Left lung (tissue), 14 donors: ENCODE measurements at places on chromosomes 1 and 21.

DNA sequence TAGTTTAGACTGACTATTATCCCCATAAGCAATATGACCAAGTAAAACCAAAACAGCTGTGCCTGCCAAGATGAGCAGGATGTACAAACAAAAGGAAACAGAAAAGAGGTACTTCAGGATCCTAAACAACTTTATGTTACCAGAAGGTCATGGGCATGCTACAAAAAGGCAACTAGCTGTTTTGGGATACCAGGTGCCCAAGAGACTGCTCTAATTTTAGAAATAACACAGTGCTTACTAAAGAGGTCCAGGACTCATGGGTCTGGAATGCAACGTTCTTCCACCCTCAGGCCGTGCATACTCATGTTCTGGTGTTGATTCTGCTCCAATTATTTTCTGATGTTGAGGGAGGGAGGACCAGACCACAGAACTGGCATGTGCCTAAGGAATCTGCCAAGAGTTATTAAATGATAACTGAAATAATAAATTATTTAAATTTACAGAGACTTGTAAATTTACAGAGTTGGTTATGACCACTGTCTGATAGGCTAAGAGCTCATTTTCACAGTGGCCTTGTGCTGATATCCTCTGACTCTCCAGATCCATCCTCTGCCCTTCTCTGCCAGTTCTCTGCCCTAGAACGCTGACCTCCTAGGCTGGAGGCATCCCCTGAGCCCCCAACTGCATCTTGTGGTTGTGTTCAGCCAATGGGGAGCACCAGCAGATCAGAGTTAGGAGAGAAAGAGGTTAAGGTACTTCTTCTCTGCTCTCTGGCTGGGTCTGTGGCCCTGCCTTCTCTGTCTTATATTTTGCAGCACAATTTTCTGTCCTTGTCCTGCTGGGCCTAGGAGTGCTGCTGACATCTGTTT is 37.7 kb upstream of the BCL10 start:
- H3K27ac ChIP-seq, result peak overlapping the region; percentile 22
- no peaks in the 10 kb centered on the region for H3K36me3 ChIP-seq
- DNase-seq, result no peak
- peaks cover 6% of the 10 kb centered on the region for H3K4me1 ChIP-seq

- H3K36me3 ChIP-seq, result no peaks in the 10 kb centered on the region
- no peaks in the 10 kb centered on the region for H3K27me3 ChIP-seq
- no peak for DNase-seq
- peaks cover 15% of the 10 kb centered on the region for H3K4me1 ChIP-seq
- H3K27ac ChIP-seq, result no peak overlapping the region
Measured at GRCh38 chr1:164619006-164619784, 60.2 kb downstream of the PBX1 start.

DNA sequence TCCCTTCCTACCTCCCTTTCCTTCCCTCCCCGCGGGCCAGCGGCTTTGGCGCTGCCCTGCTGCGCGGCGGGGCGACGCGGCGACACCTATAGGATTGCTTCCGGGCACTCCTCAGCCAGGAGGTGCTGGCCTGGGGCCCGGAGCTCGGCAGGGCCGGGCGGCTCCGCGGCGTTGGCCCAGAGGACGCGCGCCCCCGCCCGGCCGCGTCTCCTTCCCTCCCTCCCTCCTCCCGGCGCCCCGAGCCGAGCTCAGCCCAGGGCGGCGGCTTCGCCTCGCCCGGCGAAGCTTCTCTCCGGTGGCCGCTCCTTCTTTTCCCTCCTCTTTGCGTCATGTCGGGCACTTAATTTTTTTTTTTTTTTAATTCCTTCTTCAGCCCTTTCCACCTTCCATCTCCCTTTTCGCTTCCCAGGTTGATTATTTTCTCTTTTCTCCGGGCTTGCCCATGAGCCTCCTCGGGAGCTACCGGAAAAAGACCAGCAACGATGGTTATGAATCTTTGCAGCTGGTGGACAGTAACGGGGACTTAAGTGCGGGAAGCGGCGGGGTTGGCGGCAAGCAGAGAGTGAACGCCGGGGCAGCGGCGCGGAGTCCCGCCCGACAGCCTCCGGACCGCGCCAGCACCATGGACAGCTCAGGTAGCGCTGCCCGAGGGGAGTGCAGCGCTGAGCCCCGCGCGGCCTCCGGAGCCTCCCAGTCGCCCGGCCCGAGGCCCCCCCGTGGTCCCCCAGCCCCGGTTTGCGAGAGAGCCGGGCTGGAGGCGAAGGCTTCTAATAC is at the start of gene DNAJC6:
Gene DNAJC6, plus strand, starts transcription at position 240 of the 774 bp plus-strand sequence. Its CDS starts 203 bp downstream, at position 443.
- H3K36me3 ChIP-seq, result no peaks in the 10 kb centered on the region
- no peak within 1 kb of the TSS for H3K27ac ChIP-seq
- peaks cover 16% of the 10 kb centered on the region for H3K4me1 ChIP-seq
- no peaks in the 10 kb centered on the region for H3K27me3 ChIP-seq

GRCh38 chr1:201648907-201649721 is 110.2 kb downstream of the NAV1 start:
- peak; percentile 71 for DNase-seq
- H3K4me1 ChIP-seq, result peaks cover 8% of the 10 kb centered on the region
- H3K4me3 ChIP-seq, result peak overlapping the region; percentile 27
- H3K36me3 ChIP-seq, result no peaks in the 10 kb centered on the region

- DNase-seq, result no peak
- no peaks in the 10 kb centered on the region for H3K36me3 ChIP-seq
- H3K27me3 ChIP-seq, result no peaks in the 10 kb centered on the region
- H3K4me1 ChIP-seq, result peaks cover 14% of the 10 kb centered on the region
Measured at GRCh38 chr1:204287466-204287891, 72.2 kb downstream of the PLEKHA6 start.

- H3K4me3 ChIP-seq, result no peak overlapping the region
- peaks cover 89% of the 10 kb centered on the region for H3K4me1 ChIP-seq
- no peak for DNase-seq
Measured at GRCh38 chr1:234722270-234722704, 112.3 kb upstream of the IRF2BP2 start.
